ENCODE measurements at places on chromosomes 6 and 20. TPM values are rescaled to one million over a fixed set of nuclear protein-coding genes. Genes with fewer than 3 reads are reported as not detected.

DNA sequence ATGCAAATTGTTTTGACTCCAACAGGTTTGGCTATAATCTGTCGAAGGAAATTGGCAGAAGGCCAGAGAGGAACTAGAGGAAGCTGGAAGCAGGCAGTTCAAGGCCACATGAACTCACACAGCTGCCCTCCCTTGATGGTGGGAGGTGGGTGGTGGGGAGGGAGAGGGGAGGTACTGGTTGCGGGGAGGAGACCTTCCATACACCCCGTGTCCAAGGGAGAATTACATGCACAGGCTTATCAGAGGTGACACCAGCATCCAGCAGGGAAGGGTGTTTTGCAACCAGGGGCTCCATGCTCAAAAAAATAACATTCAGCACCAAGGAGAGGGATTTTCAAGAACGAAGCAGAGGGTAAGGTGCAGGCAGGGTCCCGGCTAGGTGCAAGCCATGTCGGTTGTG lies 9.1 kb downstream of the PRND start:
- no peak for DNase-seq

- no peak for DNase-seq
Observed at GRCh38 chr6:16097382-16098171, 31.3 kb upstream of the MYLIP start.

DNA sequence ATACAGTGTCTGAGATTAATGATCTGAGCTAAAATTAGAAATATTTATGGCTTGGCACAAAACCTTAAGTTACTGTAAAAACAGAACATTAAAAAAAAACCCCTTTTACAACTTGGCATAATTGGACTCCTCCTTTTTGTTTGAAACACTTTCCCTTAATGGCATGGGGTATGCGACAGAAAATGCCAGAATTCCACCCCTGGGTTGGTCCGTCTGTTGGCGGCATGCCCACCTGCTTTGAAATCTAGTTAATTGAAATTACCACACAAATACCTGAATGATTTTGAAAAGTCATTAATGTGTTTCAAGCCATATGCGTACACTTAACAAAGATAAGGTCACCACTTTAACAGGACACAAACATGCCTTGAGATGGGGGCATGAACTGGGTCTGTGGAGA lies 175.1 kb upstream of the FOXQ1 start:
- DNase-seq: no peak

DNA sequence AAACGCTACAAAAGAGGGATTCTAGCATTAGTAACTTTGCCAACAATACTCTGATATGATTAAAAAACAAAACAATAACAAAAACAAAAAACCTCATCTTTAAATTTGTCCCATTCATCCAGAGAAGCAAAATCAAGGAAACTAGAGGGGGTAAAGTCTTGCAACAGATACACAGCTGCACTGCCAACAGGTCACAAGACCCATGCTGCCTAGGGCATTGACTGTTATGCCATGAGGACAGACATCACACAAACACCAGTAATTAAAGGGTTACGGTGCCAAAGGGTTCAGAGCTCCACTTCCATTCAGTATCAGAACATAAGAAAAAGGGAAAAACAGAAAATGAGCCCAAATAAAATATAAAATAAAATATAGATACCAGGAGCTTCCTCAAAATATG lies 1.6 kb downstream of the TBC1D20 start:
- no peak for DNase-seq

GRCh38 chr6:33733709-33734007 lies 13.0 kb downstream of the IP6K3 start:
- no peak for DNase-seq

Gene GPR63
- polyA plus RNA-seq: 3.4 TPM

Gene MTFR2
- 1.1 TPM for polyA plus RNA-seq

Gene ETV7
- polyA plus RNA-seq: not detected

All from forelimb muscle (tissue), 1 donor.